ENCODE measurements at places on chromosomes 7 and 10.

DNA sequence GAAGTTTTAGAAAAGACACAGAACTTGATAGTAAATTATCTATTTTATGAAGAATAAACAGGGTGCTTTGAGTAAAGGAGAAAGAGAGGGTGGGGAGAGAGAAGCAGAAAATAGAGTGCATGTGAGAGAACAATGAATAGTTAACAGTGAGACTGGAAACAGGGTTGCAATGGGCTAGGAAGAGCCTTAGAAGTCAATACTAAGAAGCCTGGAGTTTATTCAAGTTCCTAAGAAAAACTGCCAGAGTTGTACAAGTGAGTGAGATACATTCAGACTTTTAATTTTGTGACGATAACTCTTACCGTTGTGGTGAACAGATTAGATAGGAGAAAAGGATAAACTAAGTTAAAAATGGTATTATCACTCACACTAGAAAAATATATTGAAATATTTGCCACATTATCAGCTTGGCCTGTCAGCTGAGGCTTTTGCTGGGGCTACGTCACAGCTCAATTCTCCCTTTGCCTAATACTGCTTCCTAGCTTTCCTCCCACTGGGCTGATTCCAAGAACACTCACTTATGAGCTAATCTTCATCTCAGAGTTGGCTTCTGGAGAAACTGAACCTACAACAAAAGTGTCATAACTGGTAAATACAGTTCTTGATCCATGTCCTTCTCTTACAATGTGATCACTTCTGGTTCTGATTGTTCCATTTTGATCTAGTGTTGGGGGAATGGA is 92.7 kb downstream of the SEMA3D start:
- DNase-seq = no peak

- DNase-seq = no peak
Observed at GRCh38 chr10:98456686-98457482, 10.1 kb upstream of the HPS1 start.

- DNase-seq = peak; percentile 73
Observed at GRCh38 chr10:12500381-12501303, 151.3 kb downstream of the CAMK1D start.

- no peak for DNase-seq
Observed at GRCh38 chr7:134963036-134963435, 23.3 kb upstream of the AGBL3 start.

- no peak for DNase-seq
Observed at GRCh38 chr10:124072541-124072940, 20.9 kb downstream of the CHST15 start.

DNA sequence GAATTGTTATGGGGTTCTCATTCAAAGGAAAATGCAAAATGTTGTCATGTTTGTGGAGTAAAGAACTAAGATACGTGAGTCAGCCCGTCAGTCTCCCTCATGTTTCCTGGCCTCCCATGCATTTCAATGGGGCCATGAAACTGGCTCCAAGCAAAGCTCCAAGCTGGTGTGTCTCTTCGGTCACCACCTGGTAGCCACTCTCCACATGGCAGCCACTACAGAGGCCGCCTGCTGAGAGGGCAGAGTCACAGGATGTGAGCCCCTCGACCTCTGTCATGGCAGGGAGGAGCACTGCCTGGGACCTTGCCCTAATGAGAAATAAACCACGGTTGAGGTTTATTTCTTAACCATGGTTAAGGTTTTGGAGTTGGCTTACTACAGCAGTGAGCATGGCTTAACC is 62.6 kb downstream of the AOC1 start:
- no peak for DNase-seq

DNA sequence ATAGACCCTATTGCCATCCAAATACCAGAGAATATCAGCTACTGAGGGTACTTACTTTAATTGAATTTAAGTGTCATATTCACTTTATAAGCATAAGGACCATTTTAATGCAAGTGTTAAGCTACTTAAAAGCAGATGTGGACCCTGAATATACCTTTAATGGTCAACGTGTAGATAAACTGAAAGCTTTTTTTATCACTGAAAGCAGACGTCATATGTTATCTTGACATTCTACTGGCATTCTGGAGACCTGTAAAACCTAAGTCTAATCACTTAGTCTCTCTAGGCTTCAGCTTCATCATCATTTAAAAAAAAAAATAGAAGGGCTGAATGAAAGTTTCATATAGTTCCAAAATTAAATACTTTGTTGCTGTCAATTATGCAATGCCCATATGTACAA is 116.5 kb downstream of the ELAPOR2 start:
- no peak for DNase-seq

DNA sequence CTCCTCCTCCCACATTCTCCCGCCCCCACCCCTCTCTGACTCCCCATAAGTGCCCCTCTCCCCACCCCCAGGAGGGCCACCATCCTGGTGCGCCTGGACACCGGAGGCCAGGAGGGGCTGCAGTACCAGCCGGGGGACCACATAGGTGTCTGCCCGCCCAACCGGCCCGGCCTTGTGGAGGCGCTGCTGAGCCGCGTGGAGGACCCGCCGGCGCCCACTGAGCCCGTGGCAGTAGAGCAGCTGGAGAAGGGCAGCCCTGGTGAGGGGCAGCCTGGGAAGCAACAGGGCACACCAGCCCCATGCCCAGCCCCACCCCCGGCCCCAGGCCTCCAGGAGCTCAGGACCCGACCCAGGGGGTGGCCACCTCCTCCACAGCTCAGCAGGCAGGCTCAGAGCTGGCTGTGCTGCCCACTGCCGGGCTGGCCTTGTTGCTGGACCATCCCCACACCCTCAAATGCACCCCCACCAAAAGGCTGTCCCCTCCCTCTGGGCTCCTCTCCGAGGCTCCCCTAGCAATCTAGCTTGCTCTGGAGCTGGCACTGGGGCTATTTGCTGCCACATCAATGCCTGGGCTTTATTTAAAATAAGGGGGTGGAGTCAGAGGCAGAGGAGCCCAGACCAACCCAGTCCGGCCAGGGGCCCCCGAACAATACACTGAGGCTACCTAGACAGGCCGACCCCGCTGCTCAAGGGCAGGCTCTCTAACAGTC is 14.8 kb downstream of the ATG9B start:
- no peak for DNase-seq

DNA sequence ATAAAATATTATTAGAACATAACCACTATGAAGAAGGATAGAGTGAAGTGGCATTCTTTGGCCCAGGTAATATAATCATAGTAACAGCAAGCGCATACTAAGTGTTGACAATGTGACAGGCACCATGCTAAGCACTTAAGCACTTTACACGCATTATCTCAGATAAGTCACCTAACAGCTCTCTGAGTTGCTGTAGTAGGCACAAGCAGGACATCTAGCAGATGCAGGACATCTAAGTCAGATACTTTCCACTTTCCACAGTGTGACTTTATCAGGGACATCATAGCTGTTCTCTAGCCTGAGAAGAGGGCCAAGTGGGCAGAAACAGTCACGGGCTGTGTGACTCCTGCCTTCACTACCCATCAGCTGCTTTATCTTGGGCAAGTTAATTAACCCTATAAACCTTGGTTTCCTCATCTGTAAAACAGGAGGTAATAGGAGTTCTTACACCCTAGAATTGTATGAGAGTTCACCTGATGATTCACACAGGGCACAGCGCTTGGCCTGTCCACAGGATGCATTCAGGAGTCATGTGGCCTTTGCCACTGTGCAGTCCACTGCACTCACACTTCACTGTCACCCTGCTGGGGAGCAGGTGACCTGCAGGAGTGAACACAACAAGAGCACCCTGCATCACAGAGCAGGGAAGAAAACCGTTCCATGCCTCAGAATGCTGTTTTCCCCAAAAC is 12.5 kb downstream of the LIPA start:
- DNase-seq = no peak

- DNase-seq = no peak
Observed at GRCh38 chr7:127751490-127752448, 99.8 kb downstream of the SND1 start.

- DNase-seq = no peak
Observed at GRCh38 chr7:68853254-68853653, 745.0 kb upstream of the AUTS2 start.

DNA sequence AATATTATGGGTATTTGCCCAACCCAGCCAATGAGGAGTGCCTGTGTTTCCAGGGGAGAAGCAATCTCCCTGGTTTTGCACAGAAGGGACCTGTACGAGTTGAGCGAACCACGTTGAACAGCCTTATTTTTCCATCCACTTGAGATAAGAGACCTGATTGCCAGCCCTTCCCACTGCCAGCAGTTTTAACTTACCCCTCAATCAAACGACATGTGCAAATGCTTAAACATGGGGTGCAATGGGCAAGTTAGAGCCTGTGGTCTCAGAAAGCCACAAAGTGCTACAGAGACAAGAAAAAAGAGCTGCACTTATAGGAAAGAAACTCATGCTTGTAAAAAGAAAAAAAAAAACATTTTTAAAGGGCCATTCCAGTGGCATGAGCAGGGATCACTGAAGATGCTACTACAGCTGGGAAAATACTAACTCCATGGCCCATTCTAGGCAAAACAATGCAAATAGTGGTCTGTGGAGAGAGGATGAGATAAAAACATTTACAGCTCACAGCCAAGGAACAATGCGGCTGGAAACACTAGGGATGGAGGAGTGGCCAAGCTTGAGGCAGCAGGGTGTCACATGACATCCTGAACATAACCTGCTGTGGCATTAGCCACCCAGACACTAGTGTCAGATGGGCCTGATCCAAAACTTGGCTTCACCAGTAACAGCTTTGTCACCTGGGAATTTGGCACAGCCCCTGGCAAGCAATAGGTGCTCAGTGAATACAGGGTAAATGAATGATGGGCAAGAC is 162.8 kb downstream of the ELMO1 start:
- no peak for DNase-seq

- DNase-seq = no peak
Observed at GRCh38 chr7:44772440-44772839, 23.8 kb downstream of the ZMIZ2 start.

DNA sequence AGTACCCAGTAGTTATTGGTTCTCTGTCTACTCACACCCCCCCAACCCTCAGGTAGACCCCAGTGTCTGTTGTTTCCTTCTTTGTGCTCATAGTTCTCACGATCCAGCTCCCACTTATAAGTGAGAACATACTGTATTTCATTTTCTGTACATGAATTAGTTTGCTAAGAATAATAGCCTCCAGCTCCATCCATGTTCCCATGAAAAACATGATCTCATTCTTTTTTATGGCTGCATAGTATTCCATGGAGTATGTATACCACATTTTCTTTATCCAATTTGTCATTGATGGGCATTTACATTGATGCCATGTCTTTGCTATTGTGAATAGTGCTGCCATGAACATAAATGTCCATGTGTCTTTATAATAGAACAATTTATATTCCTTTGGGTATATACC is 2.6 kb upstream of the FRMPD2 start:
- no peak for DNase-seq

DNA sequence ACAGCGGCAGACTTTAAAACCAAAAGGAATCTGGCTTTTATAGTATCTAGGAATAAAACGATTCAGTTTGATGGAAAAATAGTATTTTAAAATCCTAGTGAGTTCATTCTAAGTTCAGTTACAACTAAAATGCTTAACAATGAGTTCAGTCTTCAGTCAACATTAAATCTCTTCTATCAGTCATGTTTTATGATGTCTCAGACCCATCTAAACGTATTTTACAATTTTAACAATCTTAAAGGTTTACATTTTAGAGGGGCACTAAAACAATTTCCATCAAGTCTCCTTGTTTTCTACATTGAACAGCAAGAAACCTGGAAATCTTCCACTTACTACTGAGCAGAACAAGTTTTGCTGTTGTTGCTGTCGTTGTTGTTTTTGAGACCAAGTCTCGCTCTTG is 10.0 kb downstream of the SVOPL start:
- no peak for DNase-seq

GRCh38 chr7:16471933-16472332 is 6.4 kb upstream of the SOSTDC1 start:
- no peak for DNase-seq

GRCh38 chr10:66717231-66717981 is 208.4 kb upstream of the LRRTM3 start:
- DNase-seq = no peak

DNA sequence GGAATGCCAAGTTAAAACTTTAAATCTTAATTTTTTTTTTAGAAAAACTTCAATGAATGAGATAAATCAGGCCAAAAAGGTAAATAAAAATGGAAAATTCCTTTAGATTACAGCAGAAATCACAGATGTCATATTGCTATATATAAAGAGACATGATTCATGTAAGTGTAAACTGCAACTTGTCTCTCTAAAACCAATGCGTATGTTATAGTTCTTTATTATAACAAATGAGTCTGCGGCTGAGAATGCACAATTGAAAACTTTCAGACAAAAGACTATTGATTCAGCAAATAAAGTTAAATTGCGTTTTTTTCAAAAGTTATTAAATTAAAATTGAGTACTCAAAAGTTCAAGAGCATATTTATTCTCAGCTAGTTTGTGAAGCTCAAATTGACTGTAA is 425.3 kb downstream of the PARD3 start:
- no peak for DNase-seq

- DNase-seq = no peak
Observed at GRCh38 chr7:83796760-83797159, 147.8 kb upstream of the SEMA3E start.

DNA sequence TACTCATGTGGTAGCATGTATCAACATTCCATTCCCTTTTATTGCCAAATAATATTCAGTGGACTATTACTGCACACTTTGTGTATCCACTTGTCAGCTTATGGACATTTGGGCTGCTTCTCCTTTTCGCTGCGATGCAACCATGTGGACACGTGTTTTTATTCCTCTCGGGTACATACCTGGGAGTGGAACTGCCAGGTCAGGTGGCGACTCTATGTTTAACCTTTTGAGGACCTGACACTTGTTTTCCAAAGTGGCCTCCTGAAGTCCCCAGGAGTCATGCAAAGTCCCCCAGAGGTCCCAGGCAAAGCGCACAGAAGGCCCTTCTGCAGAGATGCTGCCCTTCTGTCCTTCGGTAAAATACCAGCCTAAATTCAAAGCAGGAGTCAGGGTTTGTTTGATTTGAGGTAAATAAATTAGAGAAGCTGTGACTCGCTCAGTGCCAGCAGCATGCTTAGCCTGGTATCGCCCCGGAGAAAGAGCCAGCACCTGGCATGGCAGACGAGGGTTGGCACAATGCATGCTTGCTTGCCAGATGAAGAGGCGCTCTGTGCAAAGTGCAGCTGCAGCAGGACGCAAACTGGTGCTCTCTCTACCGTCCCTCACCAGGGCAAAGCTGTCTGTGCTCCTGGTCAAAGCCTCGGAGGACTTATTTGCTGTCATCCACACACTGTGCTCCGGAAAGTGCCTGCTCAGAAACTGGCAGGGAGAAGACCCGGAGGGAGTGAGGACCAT is 37.8 kb downstream of the HIPK2 start:
- DNase-seq = no peak

DNA sequence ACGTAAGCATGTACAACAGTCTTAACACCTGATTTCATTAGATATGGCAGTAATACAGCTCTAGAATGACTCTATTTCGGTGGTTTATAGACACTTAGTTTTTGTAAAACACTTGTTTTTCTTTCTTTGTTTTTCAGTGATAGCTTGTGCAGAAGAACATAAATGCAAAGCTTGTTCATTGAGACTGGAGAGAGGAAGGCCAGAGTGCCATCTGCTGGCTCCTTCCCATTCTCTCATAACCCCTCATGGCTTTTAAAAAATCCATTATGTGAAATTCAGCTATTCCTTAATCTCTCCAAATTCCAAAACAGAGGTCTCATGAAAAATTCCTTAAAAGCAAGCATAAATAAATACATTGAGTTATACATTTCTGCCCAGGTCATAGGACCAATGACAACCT is 76.3 kb downstream of the CACNB2 start:
- DNase-seq = no peak

- no peak for DNase-seq
Observed at GRCh38 chr10:96446966-96447596, 66.6 kb downstream of the TLL2 start.
